ENCODE measurements at places on chromosomes 7 and 10.

GRCh38 chr10:67784474-67784873 lies 53.5 kb downstream of the DNAJC12 start:
- no peak for DNase-seq
- H3K27ac ChIP-seq: peak overlapping the region; percentile 93
- no peaks in the 10 kb centered on the region for H3K27me3 ChIP-seq

DNA sequence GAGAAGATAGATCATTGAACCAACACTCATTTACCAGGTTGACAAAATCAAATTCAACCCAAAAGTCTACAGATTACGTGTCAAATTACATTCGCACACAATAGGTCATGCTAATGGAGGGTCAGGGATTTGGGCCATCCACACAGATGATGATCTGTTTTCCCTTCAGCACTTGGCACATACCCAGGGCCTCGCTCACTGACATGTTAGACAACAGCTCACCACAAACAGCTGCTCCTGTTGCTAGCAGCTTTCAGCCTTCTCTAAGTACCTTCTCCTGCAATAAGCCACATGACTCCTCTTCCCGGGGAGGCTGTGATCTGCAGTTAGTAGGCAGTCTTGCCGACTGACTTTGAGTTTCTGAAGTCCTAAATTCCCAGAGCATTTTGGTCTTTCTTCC lies 18.4 kb downstream of the NKX2-3 start:
- H3K36me3 ChIP-seq: no peaks in the 10 kb centered on the region
- H3K27ac ChIP-seq: no peak overlapping the region
- H3K4me1 ChIP-seq: no peaks in the 10 kb centered on the region
- peaks cover 55% of the 10 kb centered on the region for H3K27me3 ChIP-seq

GRCh38 chr7:27152816-27153442 lies 546 bp upstream of the HOXA3 start:
- no peak for DNase-seq
- no peaks in the 10 kb centered on the region for H3K36me3 ChIP-seq
- H3K27me3 ChIP-seq: peaks cover 76% of the 10 kb centered on the region
- H3K27ac ChIP-seq: no peak overlapping the region
- no peak overlapping the region for H3K4me3 ChIP-seq
- H3K4me1 ChIP-seq: peaks cover 56% of the 10 kb centered on the region

GRCh38 chr10:102935939-102936605 lies 18.0 kb downstream of the CNNM2 start:
- H3K4me3 ChIP-seq: no peak overlapping the region
- no peaks in the 10 kb centered on the region for H3K27me3 ChIP-seq
- peaks cover 9% of the 10 kb centered on the region for H3K36me3 ChIP-seq
- DNase-seq: no peak
- H3K27ac ChIP-seq: peak overlapping the region; percentile 30
- peaks cover 4% of the 10 kb centered on the region for H3K4me1 ChIP-seq

GRCh38 chr10:44510379-44511115 lies 125.7 kb upstream of the CXCL12 start:
- no peak overlapping the region for H3K27ac ChIP-seq
- no peak for DNase-seq
- no peaks in the 10 kb centered on the region for H3K27me3 ChIP-seq
- H3K4me3 ChIP-seq: no peak overlapping the region

DNA sequence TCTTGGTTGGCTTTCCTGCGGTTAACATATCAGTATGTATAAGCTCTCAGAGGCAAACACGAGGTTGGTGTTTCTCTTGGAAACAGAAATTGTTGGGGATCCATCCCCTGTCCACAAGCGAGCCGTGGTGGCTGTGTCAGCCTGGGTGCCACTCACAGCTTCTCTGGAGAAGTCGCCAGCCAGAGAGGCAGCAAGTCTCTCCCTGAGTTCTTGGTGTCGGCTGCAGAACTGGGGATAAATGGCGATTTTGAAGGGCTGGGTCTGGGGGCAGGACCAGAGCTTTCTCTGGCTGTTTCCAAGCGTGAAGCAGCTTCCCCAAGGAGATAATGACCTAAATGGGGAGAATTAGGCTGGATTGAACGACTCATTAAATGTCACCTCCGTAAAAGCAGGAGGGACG lies 335.3 kb downstream of the GLRX3 start:
- peaks cover 18% of the 10 kb centered on the region for H3K36me3 ChIP-seq
- H3K27me3 ChIP-seq: no peaks in the 10 kb centered on the region
- DNase-seq: no peak
- no peak overlapping the region for H3K4me3 ChIP-seq

DNA sequence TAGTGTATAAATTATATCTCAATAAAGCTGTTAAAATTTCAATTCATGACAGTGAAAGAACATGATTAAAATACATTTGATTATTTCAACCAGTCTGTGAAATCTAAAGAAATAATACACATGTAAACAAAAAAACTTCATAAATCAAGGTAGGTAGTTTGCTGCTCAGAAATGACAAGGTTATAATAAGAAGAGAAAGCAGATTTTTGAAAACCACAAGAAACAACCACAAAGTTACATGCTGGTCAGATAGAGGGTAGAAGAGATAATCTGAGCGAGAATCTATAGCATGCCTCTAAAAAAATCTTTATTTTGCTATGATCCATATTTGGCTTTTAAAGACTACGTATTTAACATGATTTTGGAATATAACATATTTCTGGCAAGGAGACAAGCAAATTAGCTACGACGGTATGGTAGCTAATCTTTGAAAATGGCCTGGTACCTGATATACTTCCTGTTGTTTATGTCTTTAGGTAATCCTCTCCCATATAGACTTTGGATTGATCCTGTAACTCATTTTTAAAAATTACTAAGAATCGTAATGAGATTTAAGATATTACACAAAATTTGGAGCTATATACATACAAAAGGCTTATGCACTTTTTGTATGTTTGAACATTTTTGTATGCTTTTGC lies 23.5 kb upstream of the VCL start:
- no peak for DNase-seq
- H3K27ac ChIP-seq: no peak overlapping the region
- no peaks in the 10 kb centered on the region for H3K36me3 ChIP-seq

GRCh38 chr10:103691723-103692435 lies 163.5 kb downstream of the SH3PXD2A start:
- peak overlapping the region; percentile 91 for H3K4me3 ChIP-seq
- peak overlapping the region; percentile 96 for H3K27ac ChIP-seq
- H3K4me1 ChIP-seq: peaks cover 28% of the 10 kb centered on the region
- peak; percentile 31 for DNase-seq

GRCh38 chr10:35446439-35446838 lies 110.1 kb downstream of the CCNY start:
- no peak overlapping the region for H3K4me3 ChIP-seq
- no peak for DNase-seq

DNA sequence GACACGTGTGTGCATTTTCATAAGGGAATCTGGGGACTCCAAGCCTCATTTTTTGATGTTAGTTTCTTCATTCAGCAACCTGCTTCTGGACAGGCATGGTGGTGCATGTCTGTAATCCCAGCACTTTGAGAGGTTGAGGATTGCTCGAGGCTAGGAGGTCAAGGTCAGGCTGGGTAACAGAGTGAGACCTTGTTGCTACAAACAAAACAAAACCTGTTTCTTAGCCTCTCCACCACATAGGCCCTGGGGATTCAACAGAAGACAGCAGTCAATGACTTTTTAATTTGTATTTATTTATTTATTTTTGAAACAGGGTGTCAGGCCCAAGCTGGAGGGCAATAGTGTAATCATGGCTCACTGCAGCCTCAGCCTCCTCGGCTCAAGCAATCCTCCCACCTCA lies 6.9 kb upstream of the CYTH3 start:
- no peaks in the 10 kb centered on the region for H3K4me1 ChIP-seq
- DNase-seq: no peak
- no peaks in the 10 kb centered on the region for H3K27me3 ChIP-seq
- H3K36me3 ChIP-seq: no peaks in the 10 kb centered on the region
- no peak overlapping the region for H3K27ac ChIP-seq
- no peak overlapping the region for H3K4me3 ChIP-seq

- peak overlapping the region; percentile 59 for H3K4me3 ChIP-seq
- H3K27me3 ChIP-seq: no peaks in the 10 kb centered on the region
- H3K36me3 ChIP-seq: no peaks in the 10 kb centered on the region
- DNase-seq: peak; percentile 62
- peaks cover 25% of the 10 kb centered on the region for H3K4me1 ChIP-seq
- H3K27ac ChIP-seq: peak overlapping the region; percentile 86
Measured at GRCh38 chr7:106731187-106731586, 70.2 kb upstream of the CCDC71L start.

DNA sequence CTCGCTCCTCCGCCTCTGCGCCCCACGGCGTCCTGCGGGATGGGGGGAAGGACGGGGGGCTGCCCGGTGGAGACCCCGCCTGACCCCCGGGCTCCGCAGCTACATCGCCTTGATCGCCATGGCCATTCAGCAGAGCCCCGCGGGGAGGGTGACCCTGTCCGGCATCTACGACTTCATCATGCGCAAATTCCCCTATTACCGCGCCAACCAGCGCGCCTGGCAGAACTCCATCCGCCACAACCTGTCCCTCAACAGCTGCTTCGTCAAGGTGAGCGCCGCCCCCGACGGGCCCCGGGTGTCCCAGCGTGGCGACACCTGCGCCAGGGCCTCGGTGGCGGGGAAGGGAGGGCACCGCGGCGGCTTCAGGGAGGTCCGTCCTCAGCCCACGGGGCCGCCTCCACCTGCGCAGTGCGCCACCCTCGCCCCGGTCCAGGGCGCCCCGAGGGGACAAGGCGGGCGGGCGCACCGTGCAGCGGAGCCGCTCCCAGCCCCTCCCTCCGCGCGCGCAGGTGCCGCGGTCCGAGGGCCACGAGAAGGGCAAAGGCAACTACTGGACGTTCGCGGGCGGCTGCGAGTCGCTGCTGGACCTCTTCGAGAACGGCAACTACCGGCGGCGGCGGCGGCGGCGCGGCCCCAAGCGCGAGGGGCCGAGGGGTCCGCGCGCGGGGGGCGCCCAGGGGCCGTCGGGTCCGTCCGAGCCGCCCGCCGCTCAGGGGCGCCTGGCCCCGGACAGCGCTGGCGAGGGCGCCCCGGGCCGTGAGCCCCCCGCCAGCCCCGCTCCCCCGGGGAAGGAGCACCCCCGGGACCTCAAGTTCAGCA lies 793 bp downstream of the FOXL3 start:
- no peaks in the 10 kb centered on the region for H3K4me1 ChIP-seq
- no peak overlapping the region for H3K27ac ChIP-seq
- no peak overlapping the region for H3K4me3 ChIP-seq
- peaks cover 19% of the 10 kb centered on the region for H3K27me3 ChIP-seq
- no peaks in the 10 kb centered on the region for H3K36me3 ChIP-seq
- no peak for DNase-seq

DNA sequence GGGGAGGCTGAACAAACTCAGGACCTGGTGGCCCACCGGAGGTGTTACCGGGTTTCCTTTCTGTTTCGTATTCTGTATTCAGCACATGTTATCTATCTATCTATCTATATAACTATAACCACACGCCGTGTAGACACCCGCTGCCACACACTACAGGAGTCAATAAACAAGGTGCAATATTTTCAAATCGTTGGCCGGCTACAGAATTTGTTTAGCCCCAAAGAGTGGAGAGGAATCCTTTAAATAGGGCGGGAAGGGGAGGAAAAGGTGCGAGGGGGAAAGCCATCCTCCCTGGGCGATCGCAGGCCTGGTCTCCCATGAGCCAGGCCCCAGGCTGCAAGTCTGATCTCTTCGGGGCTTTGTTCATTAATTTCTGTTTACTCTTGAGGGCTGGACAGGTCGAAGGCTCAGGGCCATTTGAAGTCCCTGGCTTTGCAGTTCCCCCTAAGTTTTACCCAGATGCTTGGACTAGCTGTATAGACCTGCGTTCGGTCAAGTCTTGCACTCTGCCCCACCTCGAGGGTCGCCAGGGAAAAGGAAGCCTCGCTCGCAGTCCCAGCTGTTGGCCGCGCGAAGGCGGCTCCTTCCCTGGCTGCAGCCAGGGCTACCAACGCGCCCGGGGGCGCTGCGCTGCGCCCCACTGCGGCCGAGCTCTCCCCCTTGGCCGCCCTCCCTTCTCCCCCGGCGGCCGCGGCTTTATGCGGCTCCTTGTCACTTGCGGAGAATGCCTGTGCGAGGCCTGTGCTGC lies 3.8 kb downstream of the NKX2-3 start:
- peaks cover 5% of the 10 kb centered on the region for H3K36me3 ChIP-seq
- H3K4me1 ChIP-seq: peaks cover 56% of the 10 kb centered on the region
- peak overlapping the region; percentile 84 for H3K4me3 ChIP-seq

DNA sequence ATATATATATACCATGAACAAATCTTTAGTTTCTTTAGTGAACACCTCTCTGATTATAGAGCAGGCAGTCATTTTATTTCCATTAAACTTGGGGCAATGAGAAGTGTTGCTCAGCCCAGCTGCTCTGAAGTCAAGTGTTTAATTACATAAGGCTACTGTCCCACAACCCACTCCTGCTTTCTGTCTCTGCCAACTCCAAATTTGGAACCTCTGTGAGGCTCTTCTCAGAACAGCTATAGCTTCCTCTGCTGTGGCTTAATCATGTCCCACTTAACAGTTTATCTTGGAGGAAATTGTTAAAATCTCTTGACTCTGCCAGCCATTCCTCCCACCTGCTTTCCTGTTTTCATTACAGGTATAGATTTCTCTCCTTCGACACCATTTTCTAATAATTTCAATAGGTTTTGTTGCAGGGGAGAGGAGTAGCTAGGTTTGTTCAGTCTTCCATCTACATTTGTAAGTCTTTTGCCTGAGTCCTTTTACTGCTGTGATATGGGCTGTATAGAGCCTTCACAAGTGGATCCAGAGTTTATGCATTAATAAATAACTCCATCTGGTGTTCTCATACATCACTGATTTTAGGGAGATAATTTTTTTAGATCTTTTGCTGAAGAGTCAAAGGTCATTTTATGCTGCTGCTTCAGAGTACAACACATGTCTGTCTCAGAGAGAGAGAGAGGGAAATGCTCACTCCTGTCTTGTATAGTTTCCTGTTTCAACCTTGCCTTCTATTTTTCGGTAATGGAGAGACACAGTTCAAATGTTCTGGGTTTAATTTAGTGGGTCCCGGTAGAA lies 170.4 kb downstream of the WNT2 start:
- no peak overlapping the region for H3K4me3 ChIP-seq
- no peaks in the 10 kb centered on the region for H3K27me3 ChIP-seq
- no peaks in the 10 kb centered on the region for H3K4me1 ChIP-seq
- no peak overlapping the region for H3K27ac ChIP-seq
- no peaks in the 10 kb centered on the region for H3K36me3 ChIP-seq

DNA sequence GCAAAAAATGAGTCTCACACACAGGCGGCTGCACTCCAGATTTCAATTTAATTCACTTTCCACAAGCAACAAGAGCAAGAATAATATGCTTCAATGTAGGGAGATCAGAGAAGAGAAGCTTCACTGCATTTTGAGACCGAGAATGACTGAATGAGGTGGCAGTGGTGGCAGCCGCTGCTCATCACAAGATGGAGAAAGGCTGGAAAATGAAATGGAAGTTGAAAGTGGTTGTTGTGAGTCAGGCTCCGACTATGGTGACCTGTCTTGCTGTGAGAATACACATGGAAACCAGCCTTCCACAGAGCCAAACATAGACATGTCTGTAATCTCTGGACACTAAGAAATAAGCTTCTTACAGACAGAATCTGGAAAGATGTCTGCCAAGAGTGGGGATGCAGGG lies 499.6 kb upstream of the LRRN3 start:
- H3K27ac ChIP-seq: no peak overlapping the region
- no peak for DNase-seq
- H3K36me3 ChIP-seq: no peaks in the 10 kb centered on the region
- no peak overlapping the region for H3K4me3 ChIP-seq

GRCh38 chr7:80681272-80681885 lies 42.9 kb downstream of the CD36 start:
- peaks cover 15% of the 10 kb centered on the region for H3K4me1 ChIP-seq
- no peak overlapping the region for H3K4me3 ChIP-seq
- no peaks in the 10 kb centered on the region for H3K27me3 ChIP-seq
- H3K27ac ChIP-seq: no peak overlapping the region

Measured in naive B cell (primary cell).